ENCODE measurements at places on chromosomes 1 and 21.

DNA sequence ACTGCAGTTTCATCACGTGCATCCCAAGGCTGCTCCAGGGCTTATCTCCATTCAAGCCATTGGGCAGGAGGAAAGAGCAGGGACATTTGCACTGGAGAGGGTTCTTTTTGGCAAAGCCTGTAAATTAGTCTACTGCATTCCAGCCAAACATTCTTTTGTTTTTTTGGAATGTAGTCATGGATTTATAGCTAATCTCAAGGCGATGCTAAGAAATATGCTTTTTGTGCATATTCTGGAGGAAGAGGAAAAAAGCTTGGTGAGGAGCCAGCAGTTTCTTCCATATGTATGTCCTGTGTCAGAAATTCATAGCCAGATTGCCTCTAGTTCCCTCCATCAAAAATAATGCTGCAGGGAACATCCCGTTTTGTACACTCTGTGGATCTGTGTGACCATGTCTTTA lies 221.4 kb downstream of the BACH1 start:
- no peak for DNase-seq

GRCh38 chr1:224874775-224875174 lies 54.7 kb upstream of the DNAH14 start:
- DNase-seq: no peak

DNA sequence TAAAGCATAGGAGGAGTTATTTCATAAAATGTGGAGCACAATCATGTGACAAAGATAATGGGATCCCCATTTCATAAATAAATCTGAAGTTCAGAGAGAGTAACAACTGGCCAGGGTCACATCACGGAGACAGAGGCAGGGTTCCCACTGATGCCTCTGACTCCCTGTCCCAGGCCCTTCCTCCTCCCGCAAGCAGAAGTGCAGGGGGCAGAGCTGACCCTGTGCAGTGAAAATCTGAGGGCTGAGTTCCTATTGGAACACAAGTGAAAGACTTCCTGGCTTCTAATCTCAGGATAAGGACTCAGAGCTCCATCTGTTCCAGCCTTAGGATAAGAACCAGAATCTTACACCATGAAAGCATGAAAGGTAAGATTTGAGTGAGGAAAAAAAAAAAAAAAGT lies 22.0 kb downstream of the SELL start:
- no peak for DNase-seq

GRCh38 chr1:184684285-184685074 lies 70.2 kb downstream of the EDEM3 start:
- no peak for DNase-seq

GRCh38 chr1:210228158-210228557 lies 4.4 kb upstream of the SERTAD4 start:
- no peak for DNase-seq

- DNase-seq: no peak
These were observed 34.9 kb downstream of the CHML start for GRCh38 chr1:241605146-241605805.

GRCh38 chr1:241638909-241639622 lies 1.1 kb downstream of the CHML start:
- DNase-seq: peak; percentile 50

GRCh38 chr1:172764378-172764777 lies 105.5 kb downstream of the FASLG start:
- no peak for DNase-seq

- DNase-seq: no peak
These were observed 22.6 kb downstream of the KRTAP21-3 start for GRCh38 chr21:30695956-30696355.

GRCh38 chr1:43832255-43832654 lies 101.3 kb upstream of the ARTN start:
- DNase-seq: no peak
